ENCODE measurements at places on chromosomes 5 and 9. TPM values are rescaled to one million over a fixed set of nuclear protein-coding genes. Genes with fewer than 3 reads are reported as not detected.

- H3K27ac ChIP-seq, result no peak overlapping the region
- no peak overlapping the region for H3K4me3 ChIP-seq
These were observed 19.1 kb upstream of the SLC9A3 start for GRCh38 chr5:543351-543750.

- H3K27ac ChIP-seq, result no peak overlapping the region
- peaks cover 2% of the 10 kb centered on the region for H3K4me1 ChIP-seq
- no peaks in the 10 kb centered on the region for H3K36me3 ChIP-seq
These were observed 50.8 kb downstream of the WDR36 start for GRCh38 chr5:111142932-111143331.

GRCh38 chr9:127393645-127394044 lies 3.3 kb upstream of the SLC2A8 start:
- H3K27me3 ChIP-seq, result no peaks in the 10 kb centered on the region

- H3K27ac ChIP-seq, result no peak overlapping the region
- no peak overlapping the region for H3K4me3 ChIP-seq
- H3K36me3 ChIP-seq, result no peaks in the 10 kb centered on the region
- H3K27me3 ChIP-seq, result no peaks in the 10 kb centered on the region
These were observed 262.5 kb downstream of the PSAT1 start for GRCh38 chr9:78559449-78559885.

GRCh38 chr9:85702726-85703289 lies 38.9 kb downstream of the AGTPBP1 start:
- no peaks in the 10 kb centered on the region for H3K27me3 ChIP-seq
- no peaks in the 10 kb centered on the region for H3K4me1 ChIP-seq
- H3K4me3 ChIP-seq, result no peak overlapping the region

DNA sequence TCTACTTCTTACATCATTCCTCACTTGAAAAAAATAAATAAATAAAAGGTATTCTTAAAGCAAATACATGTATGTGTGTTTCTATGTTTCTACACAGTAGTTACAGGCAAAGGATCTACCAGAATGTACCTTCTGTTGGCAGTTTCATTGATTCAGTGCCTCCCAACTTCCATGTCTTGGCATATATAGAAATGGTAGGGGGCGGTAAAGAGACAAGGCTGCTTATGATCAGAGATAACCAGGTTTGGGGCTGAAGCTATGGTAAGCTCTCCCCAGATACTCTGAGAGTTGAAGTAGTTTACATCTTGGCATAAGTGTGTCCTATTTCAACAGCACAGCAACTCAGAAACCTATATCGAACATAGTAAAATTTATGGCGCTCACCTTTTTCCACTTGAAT lies 1075.4 kb upstream of the C9orf72 start:
- no peak for DNase-seq
- no peaks in the 10 kb centered on the region for H3K4me1 ChIP-seq
- H3K27me3 ChIP-seq, result no peaks in the 10 kb centered on the region
- H3K36me3 ChIP-seq, result no peaks in the 10 kb centered on the region
- H3K27ac ChIP-seq, result no peak overlapping the region
- H3K4me3 ChIP-seq, result no peak overlapping the region

Gene CTSV
- total RNA-seq, result under 0.01 TPM

GRCh38 chr5:135715267-135716055 lies 119.0 kb upstream of the SLC25A48 start:
- H3K4me1 ChIP-seq, result no peaks in the 10 kb centered on the region
- H3K27me3 ChIP-seq, result peaks cover 2% of the 10 kb centered on the region
- H3K27ac ChIP-seq, result no peak overlapping the region
- no peak for DNase-seq
- no peaks in the 10 kb centered on the region for H3K36me3 ChIP-seq

GRCh38 chr9:6584881-6585597 lies 60.5 kb downstream of the GLDC start:
- DNase-seq, result peak; percentile 36
- H3K36me3 ChIP-seq, result no peaks in the 10 kb centered on the region
- no peaks in the 10 kb centered on the region for H3K4me1 ChIP-seq
- H3K27ac ChIP-seq, result no peak overlapping the region
- H3K4me3 ChIP-seq, result no peak overlapping the region
- no peaks in the 10 kb centered on the region for H3K27me3 ChIP-seq

DNA sequence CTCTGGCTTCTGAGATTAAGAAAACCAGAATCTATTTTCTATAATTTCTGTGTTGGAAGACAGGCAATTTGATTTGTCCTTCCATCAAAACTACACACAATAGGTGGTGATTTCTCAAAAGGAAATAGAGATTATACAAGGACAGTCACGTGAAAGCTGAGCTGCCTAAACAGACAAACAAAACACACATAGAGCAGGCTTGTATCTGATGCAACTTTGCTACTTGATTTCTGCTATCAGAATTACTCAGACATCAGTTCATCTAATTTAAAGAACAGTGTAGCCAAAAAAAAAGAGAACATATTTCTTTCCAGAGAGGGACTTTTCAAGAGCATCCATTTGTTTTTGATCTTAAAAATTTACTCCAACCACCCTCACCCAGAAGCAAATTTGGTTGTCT lies 2128.3 kb upstream of the C9orf72 start:
- H3K27me3 ChIP-seq, result no peaks in the 10 kb centered on the region
- peak; percentile 19 for DNase-seq
- H3K36me3 ChIP-seq, result no peaks in the 10 kb centered on the region
- no peaks in the 10 kb centered on the region for H3K4me1 ChIP-seq
- no peak overlapping the region for H3K27ac ChIP-seq

GRCh38 chr5:16727755-16728325 lies 111.0 kb upstream of the RETREG1 start:
- no peaks in the 10 kb centered on the region for H3K4me1 ChIP-seq

Gene SYNPO
- 6.6 TPM for total RNA-seq

DNA sequence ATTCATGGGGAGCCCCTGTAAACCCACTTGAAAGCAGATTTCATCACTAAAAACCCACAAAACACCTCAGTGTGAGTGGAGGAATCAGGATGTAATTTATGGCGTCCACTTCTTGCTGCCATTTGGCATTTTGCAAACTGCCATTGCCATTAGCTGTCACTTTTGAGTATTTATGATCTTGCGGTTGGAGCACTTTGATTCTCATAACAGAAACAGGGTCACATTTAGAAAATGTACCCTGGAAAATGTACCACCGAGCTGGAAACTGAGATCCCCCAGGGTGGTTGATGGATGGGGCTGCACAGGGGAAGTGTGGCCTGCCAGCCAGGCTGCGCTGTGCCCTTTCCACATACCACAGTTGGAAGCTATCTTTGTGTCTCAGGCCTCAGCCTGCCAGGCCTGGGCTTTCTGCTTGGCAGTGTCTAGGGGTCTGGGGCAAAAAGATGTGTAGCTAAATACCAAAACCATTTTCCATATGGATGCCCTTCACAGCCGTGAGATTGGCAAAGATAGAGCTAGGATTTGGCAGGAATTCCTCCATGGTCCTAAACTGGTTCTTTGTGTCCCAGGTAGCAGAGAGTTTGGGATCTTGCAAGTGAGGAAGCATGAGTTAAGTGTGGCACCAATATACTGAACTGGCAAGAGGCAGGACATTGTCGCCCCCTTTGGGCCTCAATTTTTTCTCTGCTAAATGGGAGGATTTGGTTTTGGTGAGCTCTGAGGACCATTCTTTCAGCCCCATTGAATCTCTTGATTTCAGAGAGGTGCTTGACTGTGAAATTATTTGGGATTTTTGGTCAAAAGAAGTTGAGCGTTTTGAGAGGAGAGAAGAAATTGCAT lies 46.2 kb downstream of the GALNT10 start:
- no peaks in the 10 kb centered on the region for H3K27me3 ChIP-seq
- H3K27ac ChIP-seq, result no peak overlapping the region
- H3K4me1 ChIP-seq, result no peaks in the 10 kb centered on the region
- no peak overlapping the region for H3K4me3 ChIP-seq

DNA sequence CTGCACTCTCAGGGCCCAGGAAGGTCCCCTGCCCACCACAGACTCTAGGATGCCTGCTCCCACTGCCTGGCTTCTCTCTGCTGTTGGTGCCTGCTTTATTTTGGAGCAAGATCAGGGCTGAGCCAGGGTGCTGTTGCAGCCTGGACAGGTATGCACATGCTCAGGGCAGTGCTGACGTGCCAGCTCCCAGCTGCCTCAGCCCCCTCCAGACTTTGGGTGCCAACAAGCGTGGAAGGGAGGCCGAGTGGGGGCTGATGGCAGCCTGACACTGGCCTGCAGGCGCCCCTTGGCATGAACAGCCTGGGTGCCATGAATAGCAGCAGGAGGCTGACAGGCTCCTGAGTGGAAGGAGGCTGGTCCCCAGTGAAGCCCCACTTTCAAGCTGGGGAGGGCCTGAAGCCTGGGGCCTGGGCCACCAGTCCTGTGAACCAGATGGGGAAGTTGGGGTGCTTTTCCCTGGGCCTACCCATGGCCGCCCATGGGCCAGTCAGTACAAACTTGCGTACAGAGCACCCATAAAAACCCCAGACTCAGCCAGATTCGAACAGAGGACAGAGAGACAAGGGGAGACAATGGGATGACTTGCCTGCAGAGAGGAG lies 6.8 kb downstream of the AMBP start:
- H3K27me3 ChIP-seq, result peaks cover 18% of the 10 kb centered on the region
- H3K36me3 ChIP-seq, result no peaks in the 10 kb centered on the region
- no peaks in the 10 kb centered on the region for H3K4me1 ChIP-seq
- DNase-seq, result no peak

DNA sequence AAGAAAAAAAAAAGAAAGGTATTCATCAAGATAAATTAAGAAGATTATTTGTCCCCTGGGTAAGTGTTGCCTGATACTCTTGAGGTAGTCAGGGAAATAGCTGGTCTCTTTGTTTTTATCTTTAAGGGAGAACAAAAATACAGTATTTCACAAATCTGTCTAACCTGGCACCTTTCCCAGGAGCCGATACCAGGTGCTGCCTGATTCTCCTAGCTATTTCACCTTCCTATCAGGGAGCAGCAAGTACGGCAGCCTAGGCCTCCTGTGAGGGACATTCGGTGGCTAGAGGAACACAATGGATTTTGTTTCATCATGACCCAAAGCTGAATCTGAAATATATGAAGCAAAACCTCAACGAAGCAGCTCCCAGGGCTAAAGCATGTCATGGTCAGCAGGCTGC lies 86.0 kb downstream of the TARS1 start:
- H3K36me3 ChIP-seq, result no peaks in the 10 kb centered on the region
- DNase-seq, result no peak
- H3K4me1 ChIP-seq, result no peaks in the 10 kb centered on the region
- no peak overlapping the region for H3K27ac ChIP-seq

DNA sequence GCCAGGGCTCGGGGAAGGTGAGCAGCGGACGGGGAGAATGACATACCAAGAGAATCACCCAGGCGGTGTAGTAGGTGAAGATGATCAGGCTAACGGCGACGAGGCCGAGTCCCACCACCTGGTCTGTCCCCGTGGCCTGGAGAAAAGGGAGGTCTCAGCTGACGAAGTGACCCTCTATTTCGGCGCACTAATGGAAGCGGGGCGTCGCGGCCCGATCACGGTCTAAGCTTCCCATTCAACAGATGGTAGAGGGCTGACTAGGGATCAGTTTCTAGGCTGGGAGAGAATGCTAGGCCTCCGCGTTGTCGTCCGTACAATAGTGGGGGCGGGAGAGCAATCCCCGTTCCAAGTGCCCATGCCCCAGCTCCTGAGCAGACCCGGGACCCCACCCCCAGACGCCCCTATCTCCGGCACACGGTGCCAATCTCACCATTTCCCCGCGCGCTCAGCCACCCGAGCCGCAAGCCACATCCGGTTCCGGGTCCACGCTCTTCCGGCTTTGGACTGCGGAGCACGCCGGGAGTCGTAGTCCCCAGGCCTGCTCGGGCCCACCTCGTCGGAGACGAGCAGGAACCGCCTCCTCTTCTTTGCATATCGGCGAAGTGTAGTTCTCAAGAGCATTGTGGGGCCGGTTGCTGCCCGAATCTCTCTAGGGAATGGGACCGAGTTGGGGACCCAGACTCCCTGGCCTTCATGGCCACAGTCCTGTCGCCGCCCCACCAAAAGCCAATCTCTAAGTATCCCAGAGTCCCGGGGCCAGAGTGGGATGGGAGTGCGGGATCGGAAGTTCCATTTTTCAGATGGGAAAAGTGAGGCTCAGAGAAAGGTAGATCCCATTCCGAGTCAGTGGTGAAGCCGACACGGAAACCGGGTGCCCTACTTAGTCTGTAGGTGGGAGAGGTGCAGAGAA lies at the start of gene DPM2:
DPM2 (minus strand) TSS at position 467 of the 910 bp plus-strand sequence; CDS start at position 433, 34 bp downstream.
- peak within 1 kb of the TSS; percentile 74 for H3K27ac ChIP-seq
- peak; percentile 80 for DNase-seq
- peaks cover 15% of the 10 kb centered on the region for H3K4me1 ChIP-seq

Gene TMEM252
- total RNA-seq, result not detected

- H3K27ac ChIP-seq, result no peak overlapping the region
- no peaks in the 10 kb centered on the region for H3K36me3 ChIP-seq
- no peak overlapping the region for H3K4me3 ChIP-seq
- no peaks in the 10 kb centered on the region for H3K4me1 ChIP-seq
- H3K27me3 ChIP-seq, result no peaks in the 10 kb centered on the region
These were observed 726.5 kb upstream of the RIOK2 start for GRCh38 chr5:97909541-97909940.

Gene OR1J2
- total RNA-seq, result 0.33 TPM

Gene S1PR3
- 23.1 TPM for total RNA-seq

- H3K4me3 ChIP-seq, result no peak overlapping the region
- H3K27ac ChIP-seq, result no peak overlapping the region
- peaks cover 29% of the 10 kb centered on the region for H3K36me3 ChIP-seq
- H3K4me1 ChIP-seq, result no peaks in the 10 kb centered on the region
- H3K27me3 ChIP-seq, result no peaks in the 10 kb centered on the region
- no peak for DNase-seq
These were observed 57.4 kb downstream of the PSMB7 start for GRCh38 chr9:124357721-124358361.

Data from fibroblast of lung (primary cell).